ENCODE measurements at places on chromosomes 11 and 22.

GRCh38 chr22:47566491-47566890 is 804.0 kb downstream of the TBC1D22A start:
- no peak for DNase-seq

GRCh38 chr11:87712802-87713202 is 462.4 kb downstream of the RAB38 start:
- no peak for DNase-seq

DNA sequence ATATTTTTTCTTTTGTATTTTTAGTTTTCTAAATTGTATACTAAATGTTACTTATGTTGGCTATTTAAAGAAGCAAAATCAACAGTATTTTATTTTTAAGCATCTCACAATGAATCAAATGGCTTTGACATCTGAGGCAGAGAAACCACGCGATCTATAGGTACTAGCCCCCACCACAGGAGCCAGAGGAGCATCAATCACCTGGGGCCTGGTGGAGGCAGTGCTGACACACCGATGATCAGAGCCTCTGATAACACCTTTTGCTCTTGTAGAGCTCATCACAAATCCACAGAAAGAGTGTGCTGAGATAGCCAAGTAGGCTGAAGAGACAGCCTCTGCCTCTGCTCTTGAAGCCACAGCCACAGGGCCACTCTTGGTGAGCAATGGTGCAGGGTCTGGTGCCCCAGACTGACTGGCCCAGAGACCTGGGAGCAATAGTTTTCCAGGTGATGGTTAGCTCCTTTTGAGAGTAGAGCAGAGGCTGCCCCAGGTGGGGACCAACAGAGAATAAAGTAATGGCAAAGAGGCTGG is 25.2 kb downstream of the HIRA start:
- DNase-seq = no peak

- DNase-seq = peak; percentile 93
Observed at GRCh38 chr11:61361741-61362541, at the start of the genes CYB561A3 and TMEM138. Gene CYB561A3 (minus strand): TSS chr11:61361882. CDS start chr11:61356713, 5,169 bp downstream. Gene TMEM138 (plus strand): TSS chr11:61362374. CDS start chr11:61364391, 2,017 bp downstream.

GRCh38 chr22:49373289-49373666 is 454.4 kb downstream of the BRD1 start:
- no peak for DNase-seq

GRCh38 chr11:133598906-133599305 is 66.6 kb upstream of the OPCML start:
- no peak for DNase-seq

GRCh38 chr22:35538801-35539321 is 1.8 kb upstream of the RASD2 start:
- peak; percentile 68 for DNase-seq

DNA sequence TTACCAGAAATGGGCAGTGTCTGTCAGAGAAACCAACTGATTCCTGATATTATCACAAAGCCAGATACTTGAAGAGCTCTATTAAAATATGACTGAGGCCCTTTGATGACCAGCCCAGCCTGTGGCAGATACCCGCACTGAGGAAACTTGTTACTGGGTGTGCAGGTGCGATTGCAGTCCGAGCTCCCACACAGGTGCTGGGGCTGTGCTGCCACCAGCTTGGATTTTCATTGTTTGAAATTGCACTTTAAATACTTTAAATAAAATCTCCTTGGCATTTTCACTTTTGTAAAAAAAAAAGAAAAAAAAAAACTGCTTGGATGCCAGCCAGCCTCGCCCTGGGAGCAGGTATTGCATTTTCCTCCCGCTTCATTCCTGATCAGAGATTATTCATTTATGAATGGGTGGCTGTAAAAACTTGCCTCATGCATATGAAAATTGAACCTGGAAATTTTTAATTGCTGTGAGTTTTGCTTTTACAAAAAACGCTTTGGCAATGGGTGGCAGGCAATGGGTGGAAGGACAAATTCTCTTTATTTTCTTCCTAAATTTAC is 21.2 kb downstream of the EHF start:
- DNase-seq = no peak
